Kasumi-1 (cell line): ENCODE measurements at places on chromosomes 3 and 15.

GRCh38 chr3:54434756-54435155 is 312.4 kb downstream of the CACNA2D3 start:
- DNase-seq: no peak

- no peak for DNase-seq
Measured at GRCh38 chr3:96106701-96107100, 707.7 kb upstream of the EPHA6 start.

DNA sequence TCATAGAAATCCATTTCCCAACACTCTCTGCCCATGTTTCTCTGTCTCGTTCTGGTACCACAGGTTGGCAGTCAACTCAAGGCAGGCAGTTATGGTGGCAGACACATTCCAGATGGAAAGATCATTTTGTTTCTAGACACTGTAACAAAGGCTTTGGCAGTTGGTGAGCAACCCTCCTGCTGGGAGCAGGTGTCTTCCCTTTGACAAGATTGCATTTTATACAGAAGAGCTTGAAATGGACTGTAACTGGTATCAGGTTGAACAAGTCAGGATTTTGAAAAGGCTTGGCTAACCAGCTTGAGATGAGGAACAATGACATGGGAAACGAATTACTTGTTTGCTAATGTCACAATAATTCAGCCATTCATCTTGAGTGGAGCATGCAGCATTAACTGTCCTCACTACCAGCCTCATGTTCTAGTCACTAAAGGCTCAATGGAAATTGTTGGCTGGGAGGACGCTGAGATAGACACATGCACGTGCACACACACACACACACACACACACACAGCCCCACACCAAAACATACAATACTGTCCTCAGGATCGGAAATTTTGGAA is 170.0 kb downstream of the SEMA6D start:
- no peak for DNase-seq

- DNase-seq: no peak
Measured at GRCh38 chr3:28186748-28187147, 54.7 kb upstream of the CMC1 start.

GRCh38 chr15:72156928-72157327 is 38.7 kb downstream of the SENP8 start:
- peak; percentile 10 for DNase-seq

GRCh38 chr3:143000528-143000927 is 842 bp upstream of the U2SURP start:
- peak; percentile 53 for DNase-seq

DNA sequence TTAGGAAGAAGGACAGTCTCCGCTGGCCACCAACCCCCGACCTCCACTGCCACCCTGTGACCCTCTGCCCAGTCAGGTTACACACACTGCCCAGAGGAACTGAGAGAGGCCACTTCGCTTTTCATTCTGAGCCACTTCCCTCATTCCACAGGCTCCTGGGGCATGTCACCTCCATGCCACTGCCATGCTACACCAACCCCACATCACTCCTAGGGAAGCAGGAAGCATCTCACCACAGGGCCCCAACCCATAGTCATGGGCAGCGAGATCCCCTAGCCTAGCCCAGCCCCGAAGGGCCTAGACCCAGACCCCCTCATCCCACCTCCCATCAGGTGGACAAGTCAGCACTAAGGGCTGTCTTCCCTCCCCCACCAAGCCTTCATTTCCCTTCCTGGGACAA is 1.4 kb downstream of the PLCB2 start:
- no peak for DNase-seq

- no peak for DNase-seq
Measured at GRCh38 chr3:109188741-109189140, 52.2 kb downstream of the C3orf85 start.

- peak; percentile 44 for DNase-seq
Measured at GRCh38 chr3:113684271-113684819, 12.1 kb downstream of the USF3 start.

DNA sequence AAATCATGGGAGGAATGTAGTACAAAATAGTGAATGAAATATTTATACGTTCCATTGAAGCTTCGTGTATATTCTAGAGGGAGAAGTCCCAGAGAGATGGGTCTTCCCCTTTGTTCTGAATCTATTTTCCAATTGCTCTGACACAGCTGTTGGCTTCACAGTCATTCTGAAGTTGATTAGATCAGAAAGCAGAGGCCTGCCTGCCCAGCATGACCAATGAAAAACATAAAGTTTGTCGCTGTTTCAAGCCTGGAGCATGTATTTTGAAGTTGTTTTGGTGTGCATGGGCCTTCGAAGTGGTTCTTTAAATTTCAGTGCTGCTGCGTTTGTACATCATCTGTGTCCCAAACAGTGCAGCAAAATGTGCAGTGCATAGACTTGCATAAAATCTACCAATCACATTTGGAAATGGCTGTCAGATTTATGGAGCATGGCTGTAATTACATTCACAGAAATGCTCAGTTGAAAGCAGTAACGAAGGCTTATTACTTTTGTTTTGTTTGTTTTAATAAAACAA is 31.0 kb upstream of the RBMS3 start:
- no peak for DNase-seq

DNA sequence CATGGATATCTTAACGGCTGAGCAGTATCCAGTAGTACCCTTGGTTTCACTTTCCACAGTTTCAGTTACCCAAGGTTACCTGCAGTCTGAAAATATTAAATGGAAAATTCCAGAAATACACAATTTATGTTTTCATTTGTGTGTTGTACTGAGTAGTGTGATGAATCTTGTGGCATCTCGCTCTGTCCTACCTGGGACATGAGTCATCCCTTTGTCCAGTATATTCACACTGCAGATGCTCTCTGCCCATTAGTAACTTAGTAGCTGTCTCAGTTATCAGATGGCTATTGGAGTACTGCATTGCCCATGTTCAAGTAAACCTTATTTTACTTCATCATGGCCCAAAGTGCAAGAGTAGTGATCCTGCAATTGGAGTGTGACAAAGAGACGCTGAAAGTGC is 26.1 kb downstream of the GASK1A start:
- DNase-seq: no peak

DNA sequence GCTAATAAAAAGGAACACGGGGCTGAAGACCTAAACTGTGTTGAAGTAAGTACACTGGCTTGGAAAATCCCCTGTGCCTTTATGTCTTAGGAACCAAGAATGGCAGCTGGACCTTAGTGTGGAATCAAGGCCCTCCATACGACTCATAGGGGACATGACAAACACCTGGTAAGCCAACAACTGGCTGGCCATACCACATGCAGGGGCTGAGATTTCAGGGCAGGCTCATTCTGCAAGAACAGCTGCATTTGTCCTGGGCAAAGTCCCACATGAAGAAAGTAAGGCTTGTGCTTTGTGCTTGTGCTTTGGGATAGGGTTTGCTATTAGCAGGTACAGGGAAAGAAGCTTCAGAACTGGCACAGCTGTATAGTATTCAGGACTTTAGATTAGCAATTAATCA is 18.0 kb downstream of the ETV5 start:
- no peak for DNase-seq

GRCh38 chr3:58938057-58938456 is 111.8 kb downstream of the CFAP20DC start:
- no peak for DNase-seq

GRCh38 chr3:31813197-31813596 is 167.9 kb downstream of the OSBPL10 start:
- no peak for DNase-seq

DNA sequence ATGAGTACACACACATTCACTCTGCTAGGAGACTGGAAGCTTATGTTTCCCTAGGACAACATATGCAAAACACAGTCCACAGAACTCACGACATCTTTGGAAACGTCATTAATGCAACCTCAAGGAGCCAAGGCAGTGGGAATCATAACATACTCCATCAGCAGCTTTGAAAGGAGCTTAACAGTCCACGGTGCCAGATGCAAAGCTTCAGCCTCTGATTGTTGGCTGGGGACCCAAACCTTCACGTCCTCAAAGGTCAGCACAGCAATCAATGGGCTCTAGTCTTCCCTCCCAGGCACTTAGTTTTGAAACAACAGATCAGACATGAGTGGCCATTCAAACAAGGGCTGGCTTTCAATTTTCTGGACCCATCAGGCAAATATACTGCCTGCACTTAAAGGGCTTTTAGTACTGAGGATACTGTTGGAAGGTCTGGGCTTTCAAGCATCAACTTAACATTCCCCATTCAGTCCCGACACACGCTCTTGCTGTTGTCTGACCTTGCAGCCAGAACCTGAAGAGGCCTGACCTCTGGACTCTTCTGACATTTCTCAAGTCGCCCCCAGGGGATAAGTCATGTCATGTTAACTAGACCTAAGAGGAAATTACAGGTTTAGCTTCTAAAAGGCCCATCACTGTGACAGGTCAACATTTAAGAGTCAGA is 223.0 kb downstream of the PDZRN3 start:
- no peak for DNase-seq

GRCh38 chr15:100768501-100768931 is 111.1 kb upstream of the ALDH1A3 start:
- no peak for DNase-seq

DNA sequence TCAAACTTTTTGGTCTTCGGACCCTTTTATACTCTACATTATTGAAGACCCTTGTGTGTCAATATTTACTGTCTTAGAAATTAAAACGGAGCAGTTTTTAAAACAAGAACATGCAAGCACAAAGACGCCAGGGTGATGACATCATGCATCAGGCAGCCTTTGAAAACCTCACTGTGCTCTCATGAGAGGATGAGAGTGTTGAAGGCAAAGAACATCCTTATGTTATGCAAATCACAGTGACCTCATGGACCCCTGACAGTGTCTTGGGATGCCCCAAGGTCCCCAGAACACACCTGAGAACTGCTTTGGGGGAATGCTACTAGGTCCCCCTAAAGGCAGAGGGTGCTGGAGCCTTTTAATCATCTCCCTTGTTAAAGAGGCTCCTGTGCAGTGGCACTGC is 51.6 kb downstream of the CHDH start:
- no peak for DNase-seq

DNA sequence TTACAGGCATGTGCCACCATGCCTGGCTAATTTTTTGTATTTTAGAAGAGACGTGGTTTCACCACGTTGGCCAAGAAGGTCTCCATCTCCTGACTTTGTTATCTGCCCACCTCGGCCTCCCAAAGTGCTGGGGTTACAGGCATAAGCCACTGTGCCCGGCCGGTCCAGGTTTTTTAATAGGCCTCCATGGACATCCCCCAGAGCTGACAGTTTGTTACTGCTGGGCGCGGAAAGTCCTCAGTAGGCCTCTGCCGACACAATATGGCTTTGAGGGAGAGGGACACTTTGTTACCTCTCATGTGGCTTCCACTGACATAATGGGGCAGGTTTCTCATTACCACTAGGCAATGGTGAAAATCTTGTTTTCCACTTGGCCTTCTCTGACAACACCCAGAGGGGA is 152.0 kb downstream of the WNT7A start:
- no peak for DNase-seq

DNA sequence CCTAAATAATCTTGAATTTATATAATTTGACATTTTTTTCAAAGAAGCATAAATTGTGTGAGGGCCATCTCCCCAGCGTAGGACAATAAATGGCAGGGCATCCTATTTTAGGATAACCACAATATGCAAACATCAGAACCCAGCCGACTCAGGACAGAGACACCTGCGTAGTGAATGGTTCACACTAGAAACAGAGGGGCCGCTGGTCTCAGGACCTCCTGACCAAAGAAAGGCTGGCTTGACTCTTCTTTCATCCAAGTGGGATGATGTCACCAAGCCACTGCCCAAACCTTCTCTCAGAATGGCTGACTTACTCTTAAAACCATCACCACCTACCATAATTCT is 162.1 kb downstream of the FOXP1 start:
- no peak for DNase-seq

GRCh38 chr3:23071758-23072157 is 131.4 kb upstream of the UBE2E2 start:
- DNase-seq: peak; percentile 87

DNA sequence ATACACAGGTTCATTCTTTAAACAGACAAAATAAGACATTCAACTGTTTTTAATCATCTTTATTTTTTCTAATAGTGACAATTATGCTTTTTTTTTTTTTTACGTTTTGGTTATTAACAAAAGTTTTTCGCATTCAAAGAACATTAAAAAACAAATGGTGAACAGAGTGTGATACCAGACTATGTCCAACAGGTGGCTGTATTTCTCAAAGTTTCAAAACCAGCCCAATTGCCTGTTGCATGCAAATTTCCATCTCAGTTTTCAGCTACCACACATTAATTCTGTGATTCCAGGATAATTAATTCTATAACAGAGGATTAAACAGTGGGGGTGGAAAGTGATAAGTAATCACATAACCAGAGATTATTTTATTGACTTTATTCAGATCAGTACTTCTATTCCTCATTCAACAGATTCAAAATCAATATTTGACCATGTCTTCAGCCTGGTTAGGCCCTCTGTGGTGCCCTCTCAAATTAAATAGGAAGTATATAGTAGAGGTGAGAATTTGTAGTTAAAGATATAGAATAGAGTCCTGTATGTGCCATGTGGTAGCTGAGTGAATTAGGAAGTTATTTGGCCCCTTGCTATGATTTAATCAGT is 122.2 kb upstream of the DCBLD2 start:
- peak; percentile 32 for DNase-seq

- no peak for DNase-seq
Measured at GRCh38 chr15:90571063-90571541, 41.4 kb downstream of the CRTC3 start.

- DNase-seq: no peak
Measured at GRCh38 chr15:99433026-99433756, 132.6 kb upstream of the MEF2A start.

DNA sequence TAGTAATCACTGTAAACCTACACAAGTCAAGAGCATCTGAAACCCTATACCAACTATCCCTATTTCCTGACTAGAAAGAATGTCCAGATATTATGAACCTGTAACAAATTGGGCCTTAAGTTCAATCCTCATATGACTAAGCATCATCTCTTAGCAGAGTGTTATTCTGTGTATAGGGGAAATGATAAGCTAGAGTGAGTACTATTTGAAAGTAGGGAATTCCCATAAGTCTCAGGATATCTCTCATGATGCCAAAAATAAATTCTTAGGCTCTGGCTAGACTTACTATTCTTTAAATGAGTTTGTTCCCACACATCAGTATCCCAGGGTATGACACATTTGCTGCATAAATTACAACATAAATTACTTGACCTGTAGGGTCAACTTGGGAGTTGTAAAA is 15.3 kb downstream of the MRPL47 start:
- DNase-seq: no peak

DNA sequence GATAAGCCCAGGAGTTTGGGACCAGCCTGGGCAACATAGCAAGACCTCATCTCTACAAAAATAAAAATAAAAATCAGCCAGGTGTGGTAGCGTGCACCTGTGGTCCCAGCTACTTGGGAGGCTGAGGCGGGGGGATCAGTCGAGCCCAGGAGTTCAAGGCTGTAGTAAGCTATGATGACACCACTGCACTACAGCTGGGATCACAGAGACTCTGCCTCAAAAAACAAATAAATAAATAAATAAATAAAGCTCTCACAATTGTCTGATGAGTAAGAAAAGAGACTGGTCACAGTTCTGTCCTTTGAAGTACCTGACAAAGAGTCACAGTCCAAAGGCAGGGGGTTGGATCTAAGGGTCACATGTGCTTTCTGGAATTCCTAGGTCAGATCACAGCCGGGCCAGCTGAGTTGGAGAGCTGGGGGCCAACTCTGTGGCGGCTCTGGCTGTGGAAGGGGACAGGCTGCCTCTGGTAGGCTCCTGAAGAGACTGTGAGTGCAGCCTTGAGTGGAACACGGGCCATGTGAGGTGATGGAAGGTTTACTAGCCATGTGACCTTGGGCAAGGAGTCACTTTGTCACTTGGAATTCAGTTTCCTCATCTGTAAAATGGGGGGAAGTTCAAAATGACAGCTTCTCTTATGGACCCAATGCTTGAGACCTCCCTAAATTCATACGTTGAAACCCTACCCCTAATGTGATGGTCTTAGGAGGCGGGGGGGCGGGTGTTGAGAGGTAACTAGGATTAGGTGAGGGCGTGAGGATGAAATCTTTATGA is 47.2 kb downstream of the WHAMM start:
- no peak for DNase-seq
